NCI-H460 (cell line): ENCODE measurements at places on chromosomes 12 and 14.
A peak's percentile ranks its signal among the peaks of the same experiment; 100 is the strongest.

DNA sequence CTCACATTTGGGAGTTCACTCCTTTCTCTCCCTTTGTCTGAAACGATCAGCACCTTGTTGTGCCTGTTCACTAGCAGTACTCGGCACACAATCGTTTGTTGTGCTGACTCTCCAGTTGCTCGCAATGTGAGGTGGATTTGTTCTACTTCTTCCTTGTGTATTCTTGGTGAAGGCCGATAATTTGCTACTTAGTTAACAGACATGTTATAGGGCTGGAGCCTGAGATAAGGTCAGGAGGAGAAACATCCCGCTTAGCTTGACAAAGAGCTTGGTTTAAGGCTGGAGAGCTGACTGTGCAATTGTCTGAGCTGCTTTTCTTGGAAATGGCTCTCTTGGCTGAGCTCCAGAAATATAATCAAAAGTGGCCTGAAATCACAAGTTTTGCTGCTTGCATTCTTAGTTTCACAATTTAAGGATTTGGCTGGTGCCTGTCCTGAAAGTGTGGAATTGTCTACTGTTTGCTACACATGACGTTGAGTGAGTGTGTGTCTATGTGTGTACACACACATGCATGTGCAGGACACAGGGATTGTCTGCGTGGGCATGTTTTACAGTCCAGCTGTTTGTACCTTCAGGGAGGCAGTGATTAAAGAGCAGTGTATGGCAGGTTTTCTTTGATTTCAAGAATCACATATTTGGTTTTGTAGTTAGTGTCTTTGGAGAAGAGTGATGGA lies 77.7 kb downstream of the ARF6 start:
- DNase-seq: no peak

DNA sequence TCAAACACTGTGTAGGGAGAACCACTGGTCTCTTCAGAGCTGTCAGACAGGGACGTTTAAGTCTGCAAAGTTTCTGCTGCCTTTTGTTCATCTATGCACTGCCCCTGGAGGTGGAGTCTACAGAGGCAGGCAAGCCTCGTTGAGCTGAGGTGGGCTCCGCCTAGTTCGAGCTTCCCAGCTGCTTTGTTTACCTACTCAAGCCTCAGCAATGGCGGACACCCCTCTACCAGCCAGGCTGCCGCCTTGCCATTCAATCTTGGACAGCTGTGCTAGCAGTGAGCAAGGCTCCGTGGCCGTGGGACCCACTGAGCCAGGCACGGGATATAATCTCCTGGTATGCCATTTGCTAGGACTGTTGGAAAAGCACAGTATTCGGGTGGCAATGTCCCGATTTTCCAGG lies 24.6 kb upstream of the YBX3 start:
- no peak for DNase-seq

DNA sequence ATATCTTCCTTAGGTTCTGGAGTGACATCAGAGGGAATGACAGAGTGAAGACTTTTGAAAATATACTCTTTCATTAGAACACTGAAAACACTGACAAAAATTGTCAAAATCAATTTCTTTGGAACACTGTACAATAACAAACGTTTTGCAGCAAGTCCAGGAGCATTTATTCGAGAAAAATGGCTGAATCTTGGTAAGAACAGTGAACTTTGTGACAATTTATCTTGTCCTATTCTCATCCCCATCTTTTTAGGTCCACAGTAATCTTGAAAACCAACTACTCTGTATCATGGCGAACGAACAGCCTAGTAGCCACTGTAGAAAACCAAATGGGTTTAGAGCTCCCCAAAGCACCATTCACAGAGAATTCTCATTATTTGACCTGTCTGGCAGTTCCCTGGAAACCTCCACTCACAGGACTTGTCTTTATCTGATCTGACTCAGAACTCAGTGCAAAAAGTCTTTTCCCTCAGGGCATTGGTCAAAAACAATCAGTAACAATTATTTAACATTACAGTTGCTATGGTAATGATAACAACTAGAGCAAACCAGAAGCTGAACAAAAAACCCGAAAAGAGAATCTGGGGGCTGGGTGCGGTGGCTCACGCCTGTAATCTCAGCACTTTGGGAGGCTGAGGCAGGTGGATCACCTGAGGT lies 20.3 kb upstream of the PPP2R5E start:
- DNase-seq: no peak

GRCh38 chr14:56131865-56132833 lies 13.9 kb downstream of the PELI2 start:
- DNase-seq: no peak

DNA sequence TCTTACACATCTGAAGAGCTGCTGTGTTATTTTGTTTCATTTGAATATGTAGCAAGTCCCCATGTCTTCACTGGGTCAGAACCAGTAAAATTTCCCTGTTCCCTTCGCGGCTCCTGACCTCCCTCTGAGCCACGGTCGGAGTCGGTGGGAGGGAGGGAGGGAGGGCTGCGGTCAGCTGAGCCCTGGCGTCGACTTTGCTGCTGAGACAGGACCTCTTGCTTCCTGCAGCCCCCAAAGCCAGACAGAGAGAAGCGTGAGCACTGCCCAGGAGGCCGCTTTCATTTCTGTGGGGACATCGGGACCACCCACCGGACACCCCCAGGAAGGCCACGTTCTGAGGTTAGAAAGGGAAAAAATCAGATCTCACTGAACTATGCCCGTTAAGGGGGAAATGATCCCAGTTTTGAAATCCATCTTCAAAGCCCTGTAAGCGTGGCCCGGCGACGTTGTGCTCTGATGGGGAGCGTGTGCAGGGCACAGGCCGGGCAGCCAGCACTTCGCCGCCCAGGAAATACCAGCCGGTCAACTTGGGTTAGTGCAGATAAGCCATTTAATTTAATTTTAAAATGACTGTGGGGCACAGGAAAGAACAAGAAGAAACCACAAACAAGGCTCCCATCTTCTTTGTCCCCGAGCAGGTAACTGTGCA lies 42.1 kb downstream of the NOC4L start:
- no peak for DNase-seq

GRCh38 chr14:84492685-84493084 lies 1037.3 kb upstream of the FLRT2 start:
- no peak for DNase-seq

DNA sequence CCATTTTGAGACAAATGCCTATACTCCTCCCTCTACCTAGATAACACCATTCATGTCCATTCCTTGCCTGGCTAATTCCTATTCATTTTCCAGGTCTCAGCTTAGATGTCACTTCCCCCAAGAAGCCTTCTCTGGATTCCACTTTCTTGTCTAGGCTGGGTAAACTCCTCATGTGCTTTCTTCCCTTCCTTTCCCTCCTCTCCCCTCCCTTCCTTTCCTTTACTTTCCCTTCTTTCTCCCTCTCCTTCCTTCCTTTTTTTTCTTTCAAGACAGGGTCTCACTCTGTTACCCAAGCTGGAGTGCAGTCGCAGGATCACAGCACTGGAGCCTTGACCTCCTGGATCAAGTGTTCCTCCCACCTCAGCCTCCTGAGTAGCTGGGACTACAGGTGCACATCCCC lies 3.5 kb upstream of the UTP20 start:
- DNase-seq: no peak

DNA sequence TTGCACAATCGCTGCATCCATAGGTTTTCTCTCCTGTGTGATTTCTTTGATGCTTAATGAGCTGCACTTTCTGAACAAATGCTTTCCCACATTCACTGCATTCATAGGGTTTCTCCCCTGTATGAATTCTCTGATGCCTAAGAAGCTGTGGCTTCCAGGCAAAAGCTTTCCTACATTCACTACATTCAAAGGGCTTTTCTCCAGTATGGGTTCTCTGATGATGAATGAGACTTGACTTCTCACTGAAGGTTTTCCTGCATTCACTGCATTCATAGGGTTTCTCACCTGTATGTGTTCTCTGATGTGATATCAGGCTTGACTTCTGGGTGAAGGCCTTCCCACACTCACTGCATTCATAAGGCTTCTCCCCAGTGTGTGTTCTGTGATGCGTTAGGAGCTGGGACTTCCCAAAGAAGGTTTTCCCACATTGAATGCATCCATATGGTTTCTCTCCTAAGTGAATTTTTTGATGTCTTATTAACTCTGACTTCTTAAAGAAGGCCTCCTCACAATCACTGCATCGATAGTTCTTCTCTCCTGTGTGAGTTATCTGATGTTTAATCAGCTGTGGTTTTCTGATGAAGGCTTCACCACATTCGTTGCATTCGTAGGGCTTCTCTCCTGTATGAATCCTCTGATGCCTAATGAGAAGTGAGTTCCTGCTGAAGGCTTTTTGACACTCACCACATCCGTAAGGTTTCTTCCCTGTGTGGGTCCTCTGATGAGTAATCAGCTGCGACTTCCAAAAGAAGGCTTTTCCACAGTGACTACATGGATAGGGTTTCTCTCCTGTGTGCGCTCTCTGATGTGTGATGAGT lies 30.3 kb downstream of the ZNF605 start:
- no peak for DNase-seq

- no peak for DNase-seq
Observed at GRCh38 chr12:108271951-108272872, 66.9 kb downstream of the CMKLR1 start.

GRCh38 chr12:45745861-45746277 lies 16.4 kb downstream of the ARID2 start:
- no peak for DNase-seq

GRCh38 chr12:4763549-4763948 lies 43.3 kb downstream of the GALNT8 start:
- DNase-seq: peak; percentile 15

GRCh38 chr12:92221656-92222315 lies 76.1 kb upstream of the BTG1 start:
- no peak for DNase-seq

- DNase-seq: no peak
Observed at GRCh38 chr12:107528731-107529365, 156.8 kb upstream of the PWP1 start.

- no peak for DNase-seq
Observed at GRCh38 chr12:8088574-8088973, 6.5 kb downstream of the NECAP1 start.

DNA sequence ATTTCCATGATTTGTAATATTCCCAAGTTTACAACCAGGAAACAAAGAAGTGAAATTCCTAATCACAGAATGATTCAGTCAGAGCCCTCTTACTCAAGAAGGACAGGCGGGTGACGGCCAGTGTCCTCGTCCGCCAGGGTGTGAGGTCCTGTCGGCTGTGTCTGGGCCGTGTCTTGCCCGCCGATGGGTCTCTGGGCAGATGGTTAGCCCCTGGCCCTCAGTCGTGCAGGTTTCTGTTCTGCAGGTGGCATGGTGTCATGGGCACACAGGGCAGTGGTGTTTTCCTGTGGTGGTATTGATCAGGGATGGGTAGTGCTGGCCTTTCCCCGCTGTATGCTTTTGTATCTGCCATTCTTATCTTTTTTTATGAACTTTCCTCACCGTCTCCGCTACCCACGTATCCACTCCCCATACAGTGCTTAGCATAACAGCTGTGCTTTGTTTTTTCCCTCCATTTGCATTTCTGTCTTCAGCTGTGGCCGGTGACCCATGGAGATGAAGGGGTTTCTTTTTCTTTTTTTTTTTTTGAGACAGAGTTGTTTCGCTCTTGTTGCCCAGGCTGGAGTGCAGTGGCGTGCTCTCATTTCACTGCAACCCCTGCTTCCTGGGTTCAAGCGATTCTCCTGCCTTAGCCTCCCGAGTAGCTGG lies 100.7 kb downstream of the TSPAN9 start:
- no peak for DNase-seq

- DNase-seq: no peak
Observed at GRCh38 chr12:107296681-107297089, 203.3 kb upstream of the CRY1 start.

- DNase-seq: peak; percentile 1
Observed at GRCh38 chr12:71838676-71839075, 883 bp upstream of the TBC1D15 start.

DNA sequence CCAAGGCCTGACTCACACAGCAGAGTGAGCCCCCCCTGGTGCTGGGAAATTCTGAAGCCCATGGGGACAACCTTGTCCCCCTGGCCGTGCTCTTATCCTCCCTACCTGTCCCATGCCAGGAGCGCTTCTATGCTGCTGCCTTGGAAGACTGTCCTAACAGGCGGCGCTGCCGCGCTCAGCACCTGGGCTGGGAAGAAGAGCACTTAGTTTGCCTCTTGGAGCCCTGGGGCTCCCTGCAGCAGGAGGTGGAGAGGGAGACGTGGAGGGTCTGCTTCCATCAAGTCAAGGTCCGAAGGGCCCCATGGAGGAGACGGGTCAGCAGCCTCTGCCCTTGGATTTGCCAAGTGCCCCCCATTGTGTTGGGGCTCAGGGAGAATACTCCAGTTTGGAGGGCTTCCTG lies 300.5 kb downstream of the CACNA1C start:
- DNase-seq: no peak
